Stimulated activated CD4-positive, alpha-beta T cell treated with anti-CD3 and anti-CD28 coated beads, Interleukin-4, amount 100 ng/mL, for 24 hours (primary cell): ENCODE measurements at places on chromosomes 13 and 19.
A peak's percentile ranks its signal among the peaks of the same experiment; 100 is the strongest.

DNA sequence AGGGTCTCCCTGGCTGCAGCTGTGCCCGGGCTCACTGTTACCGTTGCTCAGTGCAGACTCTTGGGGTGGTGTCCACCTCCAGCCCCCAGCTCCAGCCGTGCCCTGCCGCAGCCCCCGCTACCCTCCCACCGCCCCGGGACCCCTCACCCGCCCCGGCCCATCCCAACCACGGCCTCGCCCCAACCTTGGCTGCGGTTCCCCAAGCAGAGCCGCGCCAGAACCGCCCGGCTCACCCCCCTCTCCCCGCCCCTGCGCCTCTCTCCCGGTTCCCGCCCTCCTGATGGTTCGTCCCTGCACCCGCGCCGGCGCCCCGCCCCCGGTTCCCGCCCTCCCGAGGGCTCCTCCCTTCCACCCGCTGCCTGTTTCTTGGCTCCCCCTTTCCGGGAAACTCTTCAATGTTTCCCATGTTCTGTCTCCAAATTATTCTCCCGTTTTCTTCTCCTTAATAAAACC, 40.3 kb downstream of the ANKRD10 start:
- DNase-seq, result peak; percentile 59

DNA sequence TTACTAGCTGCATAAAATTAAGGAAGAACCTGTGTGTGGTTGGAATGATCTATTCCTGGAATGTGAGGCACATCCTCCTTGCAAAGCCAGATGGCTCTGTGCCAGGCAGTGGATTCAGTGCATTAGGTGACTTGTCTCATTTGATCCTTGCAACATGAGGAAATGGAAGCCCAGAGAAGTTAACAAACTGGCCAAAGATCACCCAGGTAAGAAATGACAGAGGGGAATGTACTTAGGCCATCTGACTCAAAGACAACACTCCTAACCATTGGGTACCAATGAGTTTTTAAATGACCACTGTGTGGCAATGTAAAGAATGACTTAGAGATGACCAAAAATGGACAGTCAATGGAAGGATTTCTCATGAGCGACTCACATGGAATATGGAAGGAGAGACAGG, 114.2 kb upstream of the RXFP2 start:
- no peak for DNase-seq

DNA sequence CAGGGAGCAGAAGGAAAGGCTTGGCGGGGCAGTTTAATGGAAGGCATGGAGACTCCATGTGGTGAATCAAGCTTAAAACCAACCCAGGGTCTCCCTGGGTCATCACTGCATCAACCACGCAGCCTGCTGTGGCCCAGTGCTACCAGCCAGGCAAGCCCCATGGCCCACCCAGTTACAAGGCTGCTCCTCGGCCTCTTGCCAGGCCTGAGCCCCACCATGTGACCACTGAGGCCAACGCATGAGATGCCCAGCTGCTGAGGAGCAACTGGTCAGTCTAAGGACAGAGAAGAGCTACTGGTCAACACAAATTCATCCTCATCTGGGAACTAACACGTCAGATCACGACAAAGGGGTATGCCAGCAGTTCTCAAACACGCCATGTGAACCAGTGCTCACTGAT, 15.4 kb upstream of the KPTN start:
- no peak for DNase-seq

- DNase-seq, result no peak
These were observed 12.5 kb downstream of the C19orf18 start for GRCh38 chr19:57961785-57962184.

- DNase-seq, result no peak
These were observed 123.0 kb downstream of the RGCC start for GRCh38 chr13:41580345-41580744.

DNA sequence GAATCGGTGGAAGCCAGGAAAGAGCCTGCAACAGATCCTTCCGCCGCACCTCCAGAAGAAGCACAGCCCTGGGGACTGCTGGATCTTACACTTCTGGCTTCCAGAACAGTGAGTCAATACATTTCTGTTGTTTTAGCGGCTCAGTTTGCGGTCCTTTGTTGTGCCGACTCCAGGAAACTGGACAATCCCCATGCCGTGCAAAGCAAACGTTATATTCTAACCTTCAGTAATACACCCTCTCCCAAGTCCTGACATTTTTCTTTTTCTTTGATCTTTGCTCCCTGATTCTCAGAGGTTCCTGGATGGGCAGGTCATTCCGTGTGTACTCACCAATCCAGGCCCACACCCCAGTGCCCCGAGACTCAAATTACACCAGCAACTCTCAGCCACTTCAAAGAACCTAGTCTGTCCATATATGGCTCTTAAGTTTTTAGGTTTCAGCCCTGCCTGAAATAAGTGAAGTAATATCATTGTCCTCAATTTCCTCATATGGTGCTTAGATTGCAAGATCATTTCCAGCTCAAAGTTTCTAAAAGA, 387.1 kb upstream of the SGCG start:
- DNase-seq, result no peak

DNA sequence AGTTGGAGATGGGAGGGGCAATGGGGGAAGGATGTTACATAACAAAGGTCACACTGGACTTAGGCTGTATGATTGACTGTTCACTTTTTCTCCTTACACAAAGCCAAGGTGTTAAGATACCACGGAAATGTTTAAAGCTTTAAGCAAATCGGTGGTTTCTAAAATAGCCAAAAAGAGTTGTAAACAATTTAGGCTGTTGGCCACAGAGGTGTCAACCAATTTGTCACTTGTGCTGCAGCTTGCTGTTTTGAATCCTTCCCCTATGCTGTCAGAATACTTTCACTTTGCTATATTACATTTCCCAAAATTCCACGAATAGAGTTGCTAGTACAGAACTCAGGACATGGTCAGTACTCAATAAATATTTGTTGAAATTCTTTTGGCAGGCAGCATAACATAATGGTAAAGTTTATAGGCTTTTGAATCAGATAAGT, 149.3 kb downstream of the VWA8 start:
- DNase-seq, result no peak
